ENCODE measurements at places on chromosomes 1 and 21.

GRCh38 chr1:211900441-211900840 is 69.9 kb upstream of the LPGAT1 start:
- DNase-seq, result no peak

GRCh38 chr1:27597516-27598294 is 6.2 kb downstream of the AHDC1 start:
- no peak for DNase-seq

GRCh38 chr1:70714149-70714548 is 303.1 kb downstream of the CTH start:
- no peak for DNase-seq

DNA sequence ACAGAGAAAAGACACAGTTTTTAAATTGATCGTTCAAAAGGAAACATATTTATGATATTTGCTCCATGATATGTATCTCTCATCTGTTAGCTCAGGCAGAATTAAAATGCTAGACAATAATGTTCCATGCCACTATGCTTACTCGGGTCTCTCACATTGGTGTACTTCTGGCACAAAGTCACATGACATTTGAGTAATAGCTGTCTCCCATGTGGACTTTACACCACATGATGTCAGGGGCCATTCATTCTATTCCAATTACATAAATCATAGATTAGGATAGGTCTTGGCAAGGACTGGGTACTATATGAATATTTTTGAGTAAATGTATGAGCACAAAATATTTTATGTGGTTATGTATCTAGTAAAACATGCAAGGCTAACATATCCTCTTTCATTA is 648.4 kb downstream of the PLA2G4A start:
- no peak for DNase-seq

GRCh38 chr1:43522776-43523480 is 7.8 kb upstream of the PTPRF start:
- DNase-seq, result no peak

DNA sequence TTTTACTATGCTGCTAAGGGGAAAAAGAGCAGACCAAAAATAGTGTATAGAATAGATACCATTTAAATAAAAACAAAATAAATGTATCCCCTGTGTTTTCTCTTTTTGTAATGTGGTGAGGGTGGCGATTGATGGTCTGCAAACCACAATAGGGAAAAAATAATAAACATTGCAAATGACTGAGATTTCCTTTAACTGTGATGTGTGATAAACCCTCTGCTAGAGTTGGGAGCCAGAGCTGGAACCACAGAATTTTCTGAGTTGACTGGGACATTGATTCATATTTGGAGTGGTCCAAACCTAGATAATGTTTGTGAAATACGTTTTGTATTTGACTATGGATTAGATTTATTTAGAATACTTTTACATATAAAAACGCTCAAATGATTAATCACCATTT is 70.6 kb upstream of the PTGFR start:
- DNase-seq, result no peak

GRCh38 chr21:42340187-42341050 is 10.4 kb downstream of the TFF2 start:
- peak; percentile 54 for DNase-seq

DNA sequence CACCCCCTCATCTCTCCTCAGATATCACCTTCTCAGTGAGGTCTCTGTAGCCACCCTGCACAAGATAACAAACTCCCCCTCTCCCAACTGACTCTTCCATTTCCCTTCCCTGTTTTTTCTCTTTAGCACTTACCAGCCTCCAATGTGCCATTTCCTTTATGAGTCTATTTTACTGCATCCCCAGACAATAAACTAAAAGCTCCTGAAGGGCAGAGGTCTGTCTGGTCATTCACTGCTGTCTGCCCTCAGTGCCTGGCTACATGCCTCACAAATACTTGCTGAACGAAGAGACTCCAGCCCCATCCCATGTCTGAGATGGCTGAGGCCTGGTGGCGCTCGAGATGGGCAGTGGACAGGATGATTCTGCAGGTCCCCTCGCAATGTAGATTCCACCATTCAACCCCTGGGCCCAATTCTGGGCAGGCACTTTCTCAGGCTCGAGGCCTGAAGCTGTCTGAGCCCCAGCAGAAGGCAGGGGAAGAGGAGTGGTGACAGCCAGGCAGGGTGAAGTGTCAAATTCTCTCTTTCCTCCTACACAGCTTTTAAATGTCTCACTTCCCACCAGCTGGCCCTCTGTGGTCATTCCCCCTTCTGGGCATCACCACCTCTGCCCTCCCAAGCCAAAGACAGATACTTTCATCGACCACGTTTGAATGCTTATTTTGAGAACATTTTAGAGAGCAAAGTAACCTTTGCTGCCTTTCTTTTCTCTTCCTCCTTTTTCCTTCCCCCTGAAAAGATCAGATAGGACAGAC is 6.6 kb downstream of the LRRN2 start:
- DNase-seq, result no peak

GRCh38 chr1:200037904-200038303 is 10.4 kb downstream of the NR5A2 start:
- no peak for DNase-seq

DNA sequence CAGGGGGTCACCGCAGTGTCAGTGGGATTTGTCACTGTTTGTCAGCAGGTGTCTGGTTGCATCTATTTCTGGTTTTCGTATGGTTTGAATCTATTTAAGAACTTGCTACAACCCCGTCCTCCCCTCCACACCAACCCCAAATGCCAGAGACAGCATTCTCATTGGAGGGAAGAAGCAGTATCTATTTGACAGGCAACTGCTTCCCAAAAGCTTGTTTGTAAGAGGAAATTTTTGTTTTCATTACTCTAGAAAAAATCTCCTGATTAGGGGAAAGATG is 54.4 kb downstream of the NR5A2 start:
- no peak for DNase-seq

- DNase-seq, result no peak
These were observed 80.4 kb upstream of the ADAMTS5 start for GRCh38 chr21:27047283-27047657.

- DNase-seq, result no peak
These were observed 15.0 kb downstream of the SKI start for GRCh38 chr1:2242814-2243725.

DNA sequence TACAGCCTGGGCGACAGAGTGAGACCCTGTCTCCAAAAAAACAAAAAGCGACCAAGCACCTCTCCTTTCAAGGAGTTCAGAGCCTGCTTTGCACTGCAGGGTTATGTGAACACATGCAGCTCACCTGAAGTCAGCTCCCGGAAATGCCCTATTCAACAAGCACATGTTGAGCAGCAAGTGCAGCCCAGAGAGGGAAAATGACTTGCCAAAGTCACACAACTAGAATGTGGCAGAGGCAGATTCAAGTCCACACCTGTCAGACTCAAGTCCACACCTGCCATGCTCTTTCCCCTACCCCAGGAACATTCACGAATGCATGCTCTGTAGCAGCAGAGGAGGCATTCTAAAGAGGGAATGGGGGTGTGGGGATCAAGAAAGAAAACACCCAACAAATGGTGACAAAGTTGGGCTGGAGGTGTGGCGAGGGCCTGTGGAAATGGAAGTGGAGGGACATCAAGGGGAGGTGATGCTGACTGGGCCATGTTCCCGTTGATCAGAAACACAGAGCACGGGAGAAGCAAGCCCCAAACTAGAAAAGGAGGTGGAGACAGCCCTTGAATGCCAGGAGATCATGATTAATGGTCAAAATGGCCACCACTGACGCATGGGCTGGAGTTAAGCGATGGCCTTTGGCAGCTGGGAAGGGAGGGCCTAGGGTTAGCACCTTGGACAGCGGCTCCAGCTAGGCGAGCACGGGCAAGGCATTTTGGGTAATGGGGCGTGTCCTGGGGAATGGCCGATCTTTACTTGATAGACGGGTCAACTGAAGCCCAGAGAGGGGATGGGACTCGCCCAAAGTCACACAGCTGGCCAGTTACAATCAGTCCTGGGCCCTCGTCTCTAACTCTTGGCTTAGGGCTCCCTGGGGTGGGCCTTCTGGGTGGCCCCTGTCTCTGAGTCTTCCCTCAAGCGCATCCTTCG is 21.5 kb downstream of the RAP1GAP start:
- no peak for DNase-seq

- no peak for DNase-seq
These were observed 25.4 kb upstream of the SDHB start for GRCh38 chr1:17078991-17079868.

DNA sequence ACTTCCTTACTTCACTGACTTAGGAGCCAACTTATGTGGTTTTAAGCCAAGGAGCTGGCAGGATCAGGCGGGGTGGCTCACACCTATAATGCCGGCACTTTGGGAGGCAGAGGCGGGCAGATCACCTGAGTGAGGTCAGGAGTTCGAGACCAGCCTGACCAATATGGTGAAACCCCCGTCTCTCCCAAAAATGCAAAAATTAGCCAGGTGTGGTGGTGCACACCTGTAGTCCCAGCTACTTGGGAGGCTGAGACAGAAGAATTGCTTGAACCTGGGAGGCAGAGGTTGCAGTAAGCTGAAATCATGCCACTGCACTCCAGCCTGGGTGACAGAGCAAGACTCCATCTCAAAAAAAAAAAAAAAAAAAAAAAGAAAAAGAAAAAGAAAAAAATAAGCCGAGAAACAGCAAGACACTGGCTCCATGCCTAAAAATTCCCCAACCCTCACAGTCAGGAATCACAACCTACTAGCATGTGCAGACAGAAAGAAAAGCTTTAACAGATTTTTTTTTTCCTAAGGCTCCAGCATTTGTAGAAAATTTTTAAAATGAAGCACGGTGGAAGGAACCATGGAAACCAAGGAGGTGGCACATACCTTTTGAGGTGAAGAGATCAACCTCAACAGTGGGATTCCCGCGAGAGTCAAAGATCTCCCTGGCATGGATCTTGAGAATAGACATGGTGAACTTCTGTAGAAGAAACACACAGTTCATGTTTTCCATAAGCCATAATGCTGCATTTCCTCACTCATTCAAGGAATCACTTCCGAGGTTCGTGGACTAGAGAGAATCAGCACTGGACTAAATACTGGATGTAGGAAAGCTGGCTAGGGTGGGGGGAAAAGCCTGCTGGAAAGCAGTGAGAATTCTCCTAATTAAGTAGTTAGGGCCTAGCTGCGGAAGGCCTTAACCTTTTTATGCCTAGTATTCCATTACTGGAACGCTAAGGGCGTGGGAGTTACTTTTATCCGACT is 4.0 kb downstream of the ENO1 start:
- no peak for DNase-seq

GRCh38 chr21:41295721-41296254 is 20.8 kb upstream of the FAM3B start:
- DNase-seq, result no peak

DNA sequence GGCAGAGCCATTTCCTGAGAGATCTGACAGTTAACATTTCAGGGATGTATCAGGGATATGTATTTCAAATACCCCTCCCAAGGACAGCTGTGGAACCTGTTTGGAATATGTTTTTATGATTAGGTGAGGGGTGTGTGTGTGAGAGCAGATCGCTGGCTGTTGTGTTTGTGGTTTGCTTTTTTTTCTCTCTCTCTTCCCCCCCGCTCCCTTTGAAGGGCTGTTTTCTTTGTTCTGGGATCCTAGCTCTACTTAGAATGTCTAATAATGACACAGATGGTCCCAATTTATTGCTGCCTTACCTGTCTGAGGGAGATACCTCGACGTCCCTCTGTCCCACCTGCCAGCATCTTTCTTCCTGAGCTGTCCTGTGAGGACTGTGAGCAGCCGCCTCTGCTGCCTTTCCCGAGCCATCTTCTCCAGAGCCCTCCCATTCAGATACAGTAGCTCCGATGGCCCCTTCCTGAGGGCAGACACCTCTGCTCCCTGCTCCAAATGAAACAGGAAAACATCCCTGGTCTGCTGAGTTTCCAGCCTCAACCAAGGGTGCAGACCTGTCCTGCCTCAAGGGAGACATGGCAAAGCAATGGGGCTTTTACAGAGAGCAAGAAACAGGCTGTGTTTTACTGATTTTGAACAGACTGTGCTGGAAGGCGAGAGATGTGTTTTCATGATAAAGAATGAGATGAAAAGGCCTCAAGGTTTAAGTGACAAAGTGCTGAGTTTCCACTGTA is 138.0 kb upstream of the TNR start:
- DNase-seq, result no peak

DNA sequence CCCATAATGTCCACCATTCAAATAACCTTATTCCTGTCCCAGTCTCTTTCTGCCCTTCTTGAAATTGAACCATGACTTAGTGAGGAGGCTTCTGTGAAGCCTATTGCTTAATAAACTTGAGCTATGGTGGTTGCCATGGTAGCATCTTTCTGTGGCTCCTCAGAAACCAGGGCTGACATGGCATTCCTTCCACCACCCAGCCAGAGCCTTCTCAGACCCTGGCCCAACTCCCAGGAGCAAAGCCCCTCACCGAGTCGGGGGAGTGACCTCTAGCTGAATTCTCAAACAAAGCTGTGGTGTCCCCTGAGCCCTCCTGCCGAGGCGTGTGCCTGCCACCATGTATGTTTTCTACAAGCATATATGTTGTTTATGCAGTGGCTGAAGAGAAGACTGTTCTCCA is 259.1 kb downstream of the CACNA1E start:
- no peak for DNase-seq

DNA sequence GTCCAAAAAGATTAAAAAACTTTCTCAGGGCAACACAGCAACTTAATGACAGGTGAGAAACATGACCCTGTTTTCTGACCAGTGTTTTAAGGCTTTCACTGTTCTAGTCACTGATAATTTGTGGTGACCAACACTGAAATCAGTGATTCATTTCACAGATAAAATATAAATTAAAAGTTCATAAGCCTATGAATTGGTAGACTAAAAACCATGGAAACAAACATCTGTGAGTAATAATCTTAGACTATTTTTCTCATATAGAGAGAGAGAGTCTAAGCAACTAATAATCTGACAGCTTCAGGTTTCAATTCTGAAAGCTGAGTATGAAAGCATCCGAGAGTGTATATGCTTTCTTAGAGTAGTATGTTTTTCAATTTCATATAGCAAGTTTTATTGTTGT is 536.9 kb downstream of the ADGRL2 start:
- DNase-seq, result no peak

GRCh38 chr1:54006508-54006907 is 11.5 kb downstream of the LDLRAD1 start:
- DNase-seq, result peak; percentile 28

DNA sequence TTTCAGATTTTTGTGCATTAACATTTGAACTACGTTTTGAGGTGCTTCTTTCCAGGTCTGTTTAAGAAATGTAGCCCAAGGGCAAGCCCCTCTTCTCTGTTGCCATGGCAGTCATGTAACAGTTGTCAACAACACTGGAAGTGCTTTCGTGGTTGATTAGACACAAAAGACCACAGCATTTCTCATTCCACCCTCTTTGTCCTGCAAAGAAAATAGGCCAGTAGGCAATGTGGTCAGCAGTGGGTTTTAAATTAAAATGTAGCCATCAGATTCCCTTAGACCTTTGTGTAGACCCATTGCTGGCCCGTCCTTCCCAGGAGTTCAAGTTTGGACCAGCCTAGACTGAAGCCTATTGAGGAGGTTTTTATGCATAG is 35.4 kb downstream of the VANGL1 start:
- DNase-seq, result no peak

- no peak for DNase-seq
These were observed 21.1 kb downstream of the ATP8B2 start for GRCh38 chr1:154346276-154346917.

- no peak for DNase-seq
These were observed 195.7 kb downstream of the RYR2 start for GRCh38 chr1:237237721-237238120.

All from activated CD8-positive, alpha-beta memory T cell treated with anti-CD3 and anti-CD28 coated beads for 24 hours (primary cell).